ENCODE measurements at places on chromosomes 7 and 10. TPM values are rescaled to one million over a fixed set of nuclear protein-coding genes. Genes with fewer than 3 reads are reported as not detected.
A peak's percentile ranks its signal among the peaks of the same experiment; 100 is the strongest.

Gene ODAD2
- not detected for total RNA-seq

Gene PLAU
- total RNA-seq, result 1.8 TPM

Gene KAZALD1
- 42.3 TPM for total RNA-seq

Gene CNPY4
- total RNA-seq, result 10.1 TPM

DNA sequence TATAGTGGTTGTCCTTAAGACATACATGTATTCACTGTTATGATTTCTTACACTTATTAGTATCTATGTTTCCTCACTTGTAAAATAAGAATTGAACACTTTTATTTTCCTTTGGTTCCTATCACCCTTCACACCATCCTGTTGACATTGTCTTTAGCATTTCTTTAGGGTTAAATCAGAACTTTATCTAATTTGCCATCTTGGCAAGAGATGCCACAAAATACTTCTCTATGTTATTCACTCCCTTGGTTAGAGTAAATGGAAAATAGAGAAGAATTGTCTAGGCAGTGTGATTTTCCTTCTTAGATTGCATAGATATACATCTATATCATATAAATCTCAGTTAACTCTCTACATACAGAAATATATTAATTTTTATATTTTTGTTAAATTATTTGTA, 204.7 kb downstream of the SEMA3D start:
- no peak overlapping the region for H3K4me3 ChIP-seq
- DNase-seq, result no peak
- no peak overlapping the region for H3K27ac ChIP-seq
- H3K36me3 ChIP-seq, result no peaks in the 10 kb centered on the region

- H3K4me3 ChIP-seq, result peak within 1 kb of the TSS; percentile 44
- H3K36me3 ChIP-seq, result no peaks in the 10 kb centered on the region
- no peak within 1 kb of the TSS for H3K27ac ChIP-seq
- H3K27me3 ChIP-seq, result peaks cover 6% of the 10 kb centered on the region
- DNase-seq, result peak; percentile 70
These were observed at the start of gene CACNB2 for GRCh38 chr10:18140149-18140956. CACNB2 (plus strand) TSS chr10:18140424.

GRCh38 chr7:88395715-88396114, 89.0 kb upstream of the STEAP4 start:
- no peaks in the 10 kb centered on the region for H3K36me3 ChIP-seq
- no peak overlapping the region for H3K27ac ChIP-seq
- no peaks in the 10 kb centered on the region for H3K27me3 ChIP-seq
- H3K4me3 ChIP-seq, result no peak overlapping the region

- H3K27me3 ChIP-seq, result no peaks in the 10 kb centered on the region
- no peak overlapping the region for H3K27ac ChIP-seq
- no peak overlapping the region for H3K4me3 ChIP-seq
- H3K4me1 ChIP-seq, result no peaks in the 10 kb centered on the region
These were observed 701.2 kb upstream of the SORCS1 start for GRCh38 chr10:107865691-107866090.

- H3K4me3 ChIP-seq, result no peak overlapping the region
- no peaks in the 10 kb centered on the region for H3K36me3 ChIP-seq
- no peaks in the 10 kb centered on the region for H3K27me3 ChIP-seq
- no peak for DNase-seq
These were observed 10.9 kb upstream of the VWA2 start for GRCh38 chr10:114228156-114228555.

GRCh38 chr10:77513781-77514331, 123.8 kb downstream of the KCNMA1 start:
- DNase-seq, result no peak
- no peak overlapping the region for H3K27ac ChIP-seq
- H3K4me1 ChIP-seq, result peaks cover 29% of the 10 kb centered on the region
- no peaks in the 10 kb centered on the region for H3K36me3 ChIP-seq
- H3K4me3 ChIP-seq, result no peak overlapping the region
- no peaks in the 10 kb centered on the region for H3K27me3 ChIP-seq

DNA sequence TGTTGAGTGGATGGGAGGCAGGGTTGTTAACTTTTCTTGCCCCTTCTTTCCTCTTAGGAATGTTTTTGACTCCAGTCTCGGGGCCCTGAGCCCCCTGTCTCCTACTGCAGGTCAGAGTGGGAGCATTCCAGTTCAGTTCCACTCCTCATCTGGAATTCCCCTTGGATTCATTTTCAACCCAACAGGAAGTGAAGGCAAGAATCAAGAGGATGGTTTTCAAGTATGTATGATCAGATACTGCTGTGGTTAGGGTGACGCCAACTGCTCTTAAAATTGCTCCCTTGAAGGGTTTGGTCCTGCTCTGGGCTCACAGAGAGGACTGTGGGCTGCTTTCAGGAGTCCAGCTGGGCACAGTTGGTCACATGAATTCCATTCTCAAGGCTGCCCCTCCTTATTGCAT, 22.0 kb downstream of the VWA2 start:
- H3K27me3 ChIP-seq, result no peaks in the 10 kb centered on the region
- DNase-seq, result no peak
- H3K36me3 ChIP-seq, result no peaks in the 10 kb centered on the region
- no peak overlapping the region for H3K27ac ChIP-seq
- H3K4me3 ChIP-seq, result no peak overlapping the region
- H3K4me1 ChIP-seq, result peaks cover 4% of the 10 kb centered on the region

DNA sequence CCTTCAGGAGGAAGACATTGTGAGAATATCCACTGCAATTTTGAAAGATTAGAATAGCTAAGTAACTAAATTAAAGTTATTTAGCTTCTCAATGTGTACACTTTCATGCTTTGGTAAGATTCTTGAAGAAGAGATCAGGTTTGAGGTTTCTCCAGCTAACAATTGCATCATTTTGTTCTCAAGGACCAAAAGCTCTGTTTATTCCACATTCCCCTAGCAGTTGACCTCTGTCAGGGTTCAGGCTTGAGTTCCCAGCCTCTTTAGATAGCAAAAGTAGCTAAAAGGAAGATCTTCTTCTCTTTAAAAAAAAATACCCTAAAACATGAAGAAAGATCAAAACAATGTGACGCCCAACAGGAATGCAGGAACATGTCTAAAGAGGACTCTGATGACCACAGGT, 179.4 kb upstream of the IGFBP3 start:
- no peaks in the 10 kb centered on the region for H3K27me3 ChIP-seq
- H3K27ac ChIP-seq, result no peak overlapping the region
- H3K36me3 ChIP-seq, result no peaks in the 10 kb centered on the region
- no peak overlapping the region for H3K4me3 ChIP-seq
- no peaks in the 10 kb centered on the region for H3K4me1 ChIP-seq

- no peak overlapping the region for H3K4me3 ChIP-seq
- H3K27ac ChIP-seq, result no peak overlapping the region
- no peaks in the 10 kb centered on the region for H3K27me3 ChIP-seq
- no peak for DNase-seq
These were observed 17.4 kb downstream of the RBP3 start for GRCh38 chr10:47365431-47366180.

GRCh38 chr10:35898716-35899440, 256.8 kb upstream of the FZD8 start:
- DNase-seq, result no peak
- no peaks in the 10 kb centered on the region for H3K27me3 ChIP-seq
- H3K4me1 ChIP-seq, result no peaks in the 10 kb centered on the region
- no peaks in the 10 kb centered on the region for H3K36me3 ChIP-seq
- H3K4me3 ChIP-seq, result no peak overlapping the region

- no peak for DNase-seq
- H3K27ac ChIP-seq, result no peak overlapping the region
- H3K4me3 ChIP-seq, result no peak overlapping the region
- H3K36me3 ChIP-seq, result no peaks in the 10 kb centered on the region
- H3K4me1 ChIP-seq, result peaks cover 14% of the 10 kb centered on the region
- no peaks in the 10 kb centered on the region for H3K27me3 ChIP-seq
These were observed 13.3 kb downstream of the IFIT5 start for GRCh38 chr10:89427629-89428028.

Data from Caco-2 (cell line).